ENCODE measurements at places on chromosomes 12 and 14. TPM values are rescaled to one million over a fixed set of nuclear protein-coding genes. Genes with fewer than 3 reads are reported as not detected.
A peak's percentile ranks its signal among the peaks of the same experiment; 100 is the strongest.

DNA sequence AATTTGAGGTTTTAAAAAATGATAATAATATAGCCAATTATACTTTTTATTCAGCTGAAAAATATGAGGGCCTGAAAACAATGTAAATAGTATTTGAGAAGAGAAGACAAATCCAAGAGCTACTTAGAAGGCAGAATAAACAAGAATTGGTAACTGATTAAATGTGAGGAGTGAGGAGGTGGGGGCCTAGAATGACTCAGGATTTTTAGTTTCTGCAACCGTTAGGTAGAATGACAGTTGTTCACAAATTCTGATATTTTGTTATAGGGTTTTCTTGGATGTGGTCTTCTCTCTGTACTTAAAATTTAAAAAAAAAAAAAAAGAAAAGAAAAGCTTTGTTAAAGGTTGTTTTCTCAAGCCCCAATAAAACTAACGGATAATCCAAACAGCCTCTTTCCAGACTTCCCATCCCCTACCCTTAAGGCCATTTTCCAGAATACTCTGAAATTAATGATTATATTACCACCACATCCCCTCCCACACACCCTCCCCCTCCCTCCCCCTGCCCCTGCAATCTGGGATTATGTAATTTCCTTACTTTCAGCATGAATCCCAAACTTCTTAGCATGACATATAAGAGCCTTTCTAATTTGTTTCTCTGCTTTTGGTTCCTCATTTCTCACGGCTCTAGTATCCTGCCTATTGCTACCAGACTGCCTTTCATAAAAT, 50.4 kb downstream of the LRP6 start:
- no peak for DNase-seq

GRCh38 chr12:64304571-64304970, 82.5 kb upstream of the KICS2 start:
- no peak for DNase-seq

CCDC88C gene
- 61.3 TPM for total RNA-seq

GRCh38 chr14:75835737-75836136, 146.1 kb downstream of the TGFB3 start:
- DNase-seq = no peak

- DNase-seq = no peak
Measured at GRCh38 chr12:15584366-15585041, 204.7 kb downstream of the EPS8 start.

DNA sequence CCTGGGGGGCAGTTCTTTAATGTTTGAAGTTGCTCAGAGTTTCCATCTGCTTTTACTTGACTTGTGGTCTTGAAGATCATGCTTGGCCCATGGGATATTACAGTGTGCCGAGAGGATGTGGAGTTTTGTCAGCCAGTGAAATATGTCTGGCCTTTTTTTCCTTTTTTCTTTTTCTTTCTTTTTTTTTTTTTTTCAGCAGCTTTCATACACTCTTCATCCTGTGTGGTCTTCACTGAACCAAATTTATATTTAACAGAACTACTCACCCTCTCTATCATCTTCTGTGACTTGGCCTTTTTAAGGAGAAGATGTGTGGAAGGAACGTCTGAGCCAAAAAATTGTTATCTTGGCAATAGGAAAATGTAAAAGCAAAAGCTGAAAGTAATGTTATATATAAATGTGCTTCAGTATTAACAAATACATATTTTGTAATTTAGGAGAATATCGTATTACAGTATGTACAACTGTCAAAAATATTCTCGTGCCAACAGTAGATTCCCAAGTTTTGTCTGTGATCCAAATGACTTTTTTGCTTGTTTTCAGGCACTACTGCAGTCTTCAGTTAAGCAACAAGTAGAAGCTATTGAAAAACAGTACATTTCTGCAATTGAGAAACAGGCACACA, 200.6 kb downstream of the CCDC91 start:
- no peak for DNase-seq

DNA sequence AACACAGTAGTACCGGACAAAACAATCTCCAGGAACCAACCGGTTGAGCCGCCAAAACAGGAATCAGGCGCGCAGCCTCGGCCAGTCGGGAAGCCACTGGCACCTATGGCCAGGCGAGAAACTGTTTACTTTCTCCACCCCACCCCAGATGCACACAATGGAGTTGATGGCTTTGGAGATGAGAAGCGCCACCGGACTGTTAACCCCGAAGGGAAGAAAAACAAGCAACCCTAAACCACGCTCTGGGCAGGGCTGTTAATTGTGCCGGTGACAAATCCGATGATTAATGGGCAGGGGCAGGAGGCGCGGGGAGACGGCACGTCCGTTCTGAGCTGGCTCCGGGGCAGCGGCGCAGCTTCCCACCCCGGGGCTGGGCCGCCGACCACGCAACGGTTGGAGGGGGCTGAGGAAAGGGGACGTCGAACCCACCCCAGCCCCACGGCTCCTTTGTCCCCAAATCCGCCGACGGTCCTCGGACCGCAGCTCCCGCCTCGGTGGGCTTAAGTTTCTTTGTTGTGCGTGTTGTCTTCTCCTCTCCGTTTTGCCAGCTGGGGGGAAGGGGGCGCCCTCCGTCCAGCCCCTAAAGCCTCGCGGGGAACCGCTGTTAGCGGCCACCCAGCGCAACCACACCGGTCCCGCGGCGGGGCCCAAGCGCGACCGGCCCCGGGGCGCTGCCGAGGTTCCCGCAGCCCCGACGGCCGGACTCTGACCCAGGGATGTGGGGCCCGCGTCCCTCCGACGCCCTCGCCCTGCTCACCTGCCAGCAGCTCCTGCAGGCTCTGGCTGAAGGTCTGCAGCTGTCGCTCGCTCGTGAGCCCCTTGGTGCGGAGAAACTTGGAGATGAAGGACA, 790 bp downstream of the BTG1 start:
- peak; percentile 71 for DNase-seq

GRCh38 chr14:89600029-89600428, 183.0 kb upstream of the FOXN3 start:
- no peak for DNase-seq
